ENCODE measurements at places on chromosomes 5 and 9.

GRCh38 chr5:97192580-97193354, 9.7 kb upstream of the RIOK2 start:
- DNase-seq: no peak

DNA sequence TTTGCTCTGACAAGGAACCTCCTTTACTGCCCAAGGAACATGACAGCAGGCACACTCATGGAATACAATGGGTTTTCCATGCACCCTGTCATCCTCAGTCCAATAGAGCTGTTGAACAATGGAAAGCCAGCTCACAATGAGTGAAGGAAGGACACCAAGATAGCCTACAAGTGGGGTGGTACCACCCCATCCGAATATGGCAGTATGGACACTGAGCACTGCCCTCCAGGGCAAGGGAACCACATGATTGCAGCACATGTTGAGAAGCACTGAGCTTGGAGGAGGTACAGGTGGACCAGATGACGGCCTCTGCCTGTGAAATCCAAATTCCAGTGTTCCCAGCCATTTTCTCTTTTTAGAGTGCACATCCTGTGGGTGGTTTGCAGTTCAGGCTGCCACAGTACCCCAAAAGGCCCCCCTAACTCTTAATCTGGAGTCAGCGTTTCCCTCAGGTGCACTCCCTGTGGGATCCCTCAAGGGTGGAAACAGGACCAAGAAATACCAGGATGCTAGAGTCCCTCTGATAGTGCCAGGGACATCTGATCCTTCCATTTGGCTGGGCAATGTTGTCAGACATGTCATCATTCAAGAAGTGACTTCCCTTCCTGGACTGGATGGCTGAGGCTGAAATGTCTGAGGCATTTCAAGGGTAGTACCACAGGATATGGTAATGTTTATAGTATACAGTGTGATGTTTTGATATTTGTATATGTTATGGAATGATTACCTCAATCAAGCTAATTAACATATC, 48.9 kb downstream of the SMC2 start:
- DNase-seq: no peak

- no peak for DNase-seq
Measured at GRCh38 chr9:134521817-134522501, 119.6 kb upstream of the COL5A1 start.

GRCh38 chr9:136685790-136686533, 1.3 kb downstream of the AGPAT2 start:
- peak; percentile 25 for DNase-seq

- DNase-seq: no peak
Measured at GRCh38 chr9:107648153-107648715, 158.7 kb upstream of the KLF4 start.

GRCh38 chr5:123444016-123444415, 20.8 kb upstream of the CEP120 start:
- no peak for DNase-seq

DNA sequence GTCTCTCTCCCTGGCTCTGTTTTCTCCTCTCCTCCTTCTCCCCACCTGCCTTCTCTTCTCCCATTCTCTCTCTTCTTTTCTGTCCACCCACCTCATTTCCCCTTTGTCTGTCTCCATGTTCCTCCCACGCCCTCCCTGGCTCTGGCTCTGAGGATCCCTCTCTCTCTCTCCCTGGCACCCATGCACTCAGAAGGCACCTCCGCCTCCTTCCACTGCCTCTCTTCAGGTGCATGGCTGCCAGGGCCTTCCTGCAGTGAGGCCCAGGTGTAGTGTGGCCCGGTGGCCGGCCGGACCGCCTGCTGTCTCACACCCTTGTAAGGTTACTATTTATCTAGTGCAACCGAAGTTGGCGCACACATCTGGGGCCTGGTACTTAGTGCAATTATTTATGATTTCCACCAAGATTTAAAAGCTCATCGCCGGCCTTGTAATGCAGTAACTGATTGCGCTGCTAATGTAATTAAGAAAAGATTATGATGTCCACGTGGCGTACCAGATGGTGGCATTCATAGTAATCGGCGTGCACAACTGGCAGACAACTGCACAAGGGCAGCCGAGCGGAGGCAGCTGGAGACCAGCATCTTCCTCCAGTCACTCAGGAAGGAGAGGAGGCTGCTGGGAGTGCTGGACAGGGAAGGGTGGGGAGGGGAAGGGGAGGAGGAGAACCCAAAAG, 50.4 kb upstream of the MVB12B start:
- DNase-seq: no peak

GRCh38 chr5:172920447-172920849, 38.8 kb upstream of the RPL26L1 start:
- no peak for DNase-seq

GRCh38 chr9:13904746-13905145, 409.2 kb downstream of the NFIB start:
- DNase-seq: no peak

- DNase-seq: no peak
Measured at GRCh38 chr5:178588769-178589168, 1.4 kb downstream of the COL23A1 start.

- no peak for DNase-seq
Measured at GRCh38 chr9:1285526-1285925, 235.4 kb downstream of the DMRT2 start.

GRCh38 chr5:31255041-31255440, 61.6 kb downstream of the CDH6 start:
- no peak for DNase-seq

DNA sequence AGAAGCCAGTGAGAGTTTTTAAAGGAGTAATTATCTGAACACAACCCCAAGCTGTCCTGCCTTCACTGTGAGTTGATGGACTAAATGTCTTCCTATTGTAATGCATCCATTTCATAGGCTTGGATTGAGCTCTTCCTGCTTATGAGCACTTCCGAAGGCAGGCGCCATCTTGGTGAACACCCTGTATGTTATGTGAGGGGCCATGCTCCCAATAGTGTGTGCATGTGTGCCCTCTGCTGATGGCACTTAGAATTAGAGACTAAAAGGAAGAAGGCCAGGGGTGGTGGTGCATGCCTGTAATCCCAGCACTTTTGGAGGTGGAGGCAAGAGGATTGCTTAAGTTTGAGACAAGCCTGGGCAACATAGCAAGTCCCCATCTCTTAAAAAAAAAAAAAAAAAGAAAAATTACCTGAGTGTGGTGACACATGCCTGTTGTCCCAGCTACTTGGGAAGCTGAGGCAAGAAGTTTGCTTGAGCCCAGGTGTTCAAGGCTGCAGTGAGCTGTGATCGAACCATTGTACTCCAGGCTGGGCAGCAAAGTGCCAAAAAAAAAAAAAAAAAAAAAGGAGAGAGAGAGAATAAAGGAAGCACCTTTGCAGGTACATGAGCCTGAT, 65.0 kb downstream of the C9orf152 start:
- no peak for DNase-seq

- no peak for DNase-seq
Measured at GRCh38 chr5:35158622-35159369, 71.5 kb downstream of the PRLR start.

- no peak for DNase-seq
Measured at GRCh38 chr9:11318946-11319345, 706.1 kb upstream of the PTPRD start.

- DNase-seq: no peak
Measured at GRCh38 chr5:2767089-2767488, 15.6 kb upstream of the IRX2 start.

- DNase-seq: no peak
Measured at GRCh38 chr9:32523910-32524309, 2.1 kb downstream of the RIGI start.

DNA sequence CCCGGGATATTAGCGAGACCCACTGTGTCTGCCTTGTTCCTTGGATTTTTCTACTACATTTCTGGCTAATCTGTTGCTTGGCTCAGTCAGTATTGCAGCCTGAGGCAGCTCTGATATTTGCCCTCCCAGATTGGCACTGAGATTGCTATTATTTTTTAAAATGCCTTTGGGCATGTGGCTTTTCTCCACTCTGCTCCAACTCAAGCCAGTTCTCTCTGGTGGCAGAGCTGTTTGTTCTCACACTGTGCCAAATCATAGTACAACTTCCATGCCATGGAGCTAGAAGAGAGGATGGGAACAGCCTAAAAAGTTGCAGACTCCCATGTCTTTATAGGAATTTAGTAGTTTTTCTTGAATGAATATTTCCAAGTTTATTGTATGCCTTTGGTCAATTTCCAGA, 155.9 kb upstream of the ATP10B start:
- DNase-seq: no peak

- DNase-seq: no peak
Measured at GRCh38 chr9:114856215-114856941, 50.5 kb upstream of the TNFSF15 start.

- DNase-seq: no peak
Measured at GRCh38 chr9:33440609-33441008, 6.8 kb downstream of the AQP3 start.

GRCh38 chr5:7461371-7461770, 65.4 kb downstream of the ADCY2 start:
- DNase-seq: no peak

- no peak for DNase-seq
Measured at GRCh38 chr9:117160254-117160653, 254.6 kb downstream of the ASTN2 start.

DNA sequence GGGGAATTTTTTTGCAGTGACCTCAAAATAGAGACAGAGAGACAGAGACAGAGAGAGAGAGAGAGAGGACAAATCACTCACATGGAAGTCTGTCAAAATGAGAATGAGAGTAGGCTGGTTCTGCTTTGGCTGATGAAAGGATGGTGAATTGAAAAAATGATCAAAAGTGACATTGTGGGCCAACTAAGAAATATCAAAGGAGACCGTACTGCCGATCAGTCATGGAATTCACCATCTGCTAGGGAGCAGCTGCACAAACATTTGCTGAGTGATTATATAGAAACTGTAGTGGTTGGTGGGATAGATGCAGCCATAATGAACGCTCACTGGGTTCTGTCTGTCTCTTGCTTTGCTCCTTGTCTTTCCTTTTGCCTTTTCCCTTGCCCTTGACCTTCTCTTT, 476.6 kb upstream of the SGCD start:
- DNase-seq: no peak

DNA sequence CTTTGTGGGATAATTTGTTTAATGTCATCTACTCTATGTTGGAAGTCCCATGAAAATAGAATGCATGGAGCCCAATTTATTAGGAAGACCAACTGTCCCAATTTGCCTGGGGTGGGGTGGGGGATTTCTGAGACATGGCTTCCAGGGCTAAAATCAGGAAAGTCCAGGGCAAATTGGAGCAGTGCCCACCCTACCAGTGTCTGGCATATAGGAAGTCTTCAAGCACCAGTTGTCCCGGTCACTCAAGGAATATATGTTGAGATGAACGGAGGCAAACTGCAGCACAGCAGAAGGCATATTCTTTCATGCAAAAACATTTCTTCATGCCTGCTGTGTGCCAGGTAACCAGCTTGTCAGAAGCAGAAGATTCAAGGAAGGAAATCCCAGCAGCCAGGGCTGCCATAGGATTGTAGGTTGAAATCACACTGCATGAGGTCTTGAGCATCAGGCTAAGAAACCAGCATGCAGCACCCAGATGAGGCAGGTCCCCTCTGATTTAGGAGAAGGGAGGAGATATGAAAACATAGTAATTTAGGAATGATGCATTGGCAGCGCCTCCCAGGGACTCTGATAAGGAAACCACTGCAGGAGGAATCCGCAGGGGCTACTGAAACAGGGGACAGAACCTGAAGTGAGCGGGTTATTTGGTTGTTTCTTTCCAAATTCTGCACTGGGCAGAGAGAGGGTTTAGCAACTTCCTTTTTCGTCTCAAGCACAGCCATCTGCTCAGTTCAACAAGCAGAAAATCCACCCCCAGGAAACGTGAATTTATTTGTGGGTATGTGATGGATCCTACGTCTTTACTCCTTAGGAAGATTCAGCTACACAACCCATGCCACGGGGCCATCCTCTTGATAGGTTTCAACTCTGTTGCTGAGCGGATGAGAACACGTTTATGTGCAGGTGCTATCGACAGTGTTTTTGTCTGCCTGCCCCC, 112.6 kb upstream of the CPEB4 start:
- DNase-seq: peak; percentile 46

- peak; percentile 19 for DNase-seq
Measured at GRCh38 chr9:79686381-79687130, 114.8 kb downstream of the TLE4 start.

DNA sequence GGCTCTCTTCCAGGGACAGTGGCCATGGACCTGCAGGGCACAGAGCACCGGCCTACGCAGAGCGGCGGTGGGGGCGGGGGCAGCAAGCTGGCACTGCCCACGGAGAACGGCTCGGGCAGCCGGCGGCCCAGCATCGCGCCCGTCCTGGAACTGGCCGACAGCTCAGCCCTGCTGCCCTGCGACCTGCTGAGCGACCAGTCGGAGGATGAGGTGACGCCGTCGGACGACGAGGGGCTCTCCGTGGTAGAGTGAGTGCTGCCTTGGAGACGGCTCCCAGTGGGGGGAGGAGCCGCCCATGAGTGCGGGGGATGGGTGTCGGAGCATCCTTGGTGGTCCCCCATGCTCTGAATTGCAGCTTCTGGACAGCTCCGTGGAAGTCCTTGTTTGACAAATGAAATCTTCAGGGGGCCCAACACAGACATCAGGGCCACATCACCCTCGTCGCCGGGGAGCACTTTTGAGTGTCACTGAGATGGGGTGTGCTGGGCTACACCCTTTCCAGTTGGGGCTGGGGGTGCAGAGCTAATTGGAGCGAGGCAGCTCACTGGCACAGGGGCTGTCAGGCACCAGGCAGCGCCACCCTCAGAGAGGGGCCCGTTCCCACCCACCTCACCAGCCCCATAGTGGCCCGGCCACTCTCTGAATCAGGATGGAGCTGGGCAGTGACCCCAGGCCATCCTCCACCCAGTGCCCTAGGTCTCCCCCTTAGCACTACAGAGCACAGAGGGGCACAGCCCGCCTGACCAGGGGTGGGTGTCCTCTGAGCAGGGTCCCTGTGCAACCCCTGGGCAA, 70.9 kb downstream of the KCNT1 start:
- no peak for DNase-seq

DNA sequence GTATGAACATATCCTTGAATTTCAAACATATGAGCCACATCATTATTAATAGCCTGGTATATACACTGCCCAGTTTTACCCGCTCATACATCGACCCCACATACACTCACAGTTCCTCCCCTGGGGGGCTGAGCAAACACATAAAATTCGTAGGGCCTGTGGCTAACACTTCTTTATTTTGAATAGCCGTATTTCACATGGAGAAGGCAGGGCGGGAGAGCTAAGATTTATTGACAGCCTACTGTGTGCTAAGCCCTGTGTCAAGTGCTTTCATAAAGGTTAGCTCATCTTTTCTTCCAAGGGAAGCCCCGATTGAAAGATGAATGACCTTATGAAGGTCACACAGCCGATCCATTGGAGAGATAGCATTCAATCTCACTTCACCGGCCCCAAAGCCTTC, 134.4 kb downstream of the ENC1 start:
- no peak for DNase-seq

GRCh38 chr5:113552137-113552536, 38.6 kb downstream of the YTHDC2 start:
- no peak for DNase-seq

DNA sequence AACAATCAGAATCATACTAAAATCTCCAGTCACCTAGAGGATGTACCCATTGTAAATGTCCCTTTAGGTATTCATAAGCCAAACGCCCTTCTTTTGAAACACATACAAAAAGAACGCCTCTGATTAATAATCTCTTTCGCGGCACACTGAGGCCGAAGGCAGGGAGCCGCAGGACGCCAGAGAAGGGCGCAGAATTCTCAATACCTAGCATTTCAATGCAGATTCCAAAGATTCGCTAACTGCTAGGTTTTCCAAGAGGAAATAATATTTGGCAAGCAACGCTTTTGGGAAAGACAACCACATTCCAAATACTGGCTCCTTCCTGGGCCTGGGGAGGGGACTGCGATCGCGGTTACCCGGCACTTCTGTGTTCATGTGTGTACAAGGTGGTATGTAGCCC, 203.3 kb downstream of the MEF2C start:
- DNase-seq: no peak

All from CD14-positive monocyte (primary cell).